Cortex of kidney (tissue), 1 donor: ENCODE measurements at places on chromosomes 13 and 19.

GRCh38 chr19:58466089-58466759 is 656 bp upstream of the ZNF324 start:
- no peak for DNase-seq

DNA sequence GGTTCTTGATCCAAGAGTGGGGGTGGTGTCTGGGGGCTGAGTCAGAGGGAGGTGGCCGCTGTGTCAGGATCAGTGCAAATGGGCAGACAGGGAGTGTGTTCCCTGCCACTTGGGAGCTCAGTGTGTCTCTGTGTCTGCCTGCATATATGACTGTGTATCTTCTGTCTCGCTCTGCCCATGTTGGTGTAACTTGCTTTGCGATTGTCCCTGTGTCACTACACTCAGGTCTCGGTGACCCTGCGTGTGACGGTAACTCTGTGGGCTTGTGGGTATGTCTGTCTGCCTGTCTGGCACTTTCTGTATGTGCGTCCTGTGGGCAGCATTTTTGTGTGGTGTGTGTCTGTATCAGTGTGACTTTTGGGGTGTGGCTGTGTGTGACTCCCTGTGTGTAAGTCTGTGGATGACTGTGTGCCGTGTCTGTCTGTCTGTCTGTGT is 8.2 kb upstream of the ERFL start:
- no peak for DNase-seq

DNA sequence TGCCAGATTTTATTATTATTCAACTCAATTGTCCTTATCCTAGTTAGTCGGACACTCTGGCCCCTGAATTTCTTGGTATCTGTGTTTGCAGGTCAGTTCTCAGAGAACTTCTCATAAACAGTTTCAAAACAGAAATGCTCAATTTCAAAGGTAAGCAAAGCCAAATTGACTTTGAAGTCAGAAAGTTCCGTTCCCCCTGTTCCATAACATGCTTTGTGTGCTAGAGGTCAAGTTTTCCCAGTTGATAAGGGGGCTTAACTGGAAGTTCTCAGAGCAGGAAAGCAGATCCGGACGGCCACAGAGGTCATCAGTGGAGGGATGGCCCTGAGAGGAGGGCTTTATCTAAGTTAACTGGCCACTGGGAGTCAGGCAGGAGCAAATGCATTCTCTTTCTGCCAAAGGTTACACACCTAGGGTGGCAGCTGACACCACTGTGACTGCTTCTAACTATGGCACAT is 417.2 kb downstream of the COG6 start:
- no peak for DNase-seq

DNA sequence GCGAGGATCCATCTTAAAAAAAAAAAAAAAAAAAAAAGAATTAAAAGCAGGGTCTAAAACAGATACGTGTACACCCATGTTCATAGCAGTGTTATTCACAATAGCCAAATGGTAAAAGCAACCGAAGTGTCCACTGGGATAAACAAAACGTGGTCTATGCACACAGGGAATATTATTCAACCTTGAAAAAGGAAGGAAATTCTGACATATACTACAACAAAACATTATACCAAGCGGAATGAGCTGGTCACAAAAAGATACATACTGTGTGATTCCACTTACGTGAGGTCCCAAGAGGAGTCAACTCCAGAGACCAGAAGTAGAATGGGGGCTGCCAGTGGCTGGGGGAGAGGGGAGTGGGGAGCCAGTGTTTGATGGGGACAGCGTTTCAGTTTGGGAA is 14.7 kb upstream of the ADPRHL1 start:
- no peak for DNase-seq

- no peak for DNase-seq
These were observed 8.1 kb upstream of the SLC25A42 start for GRCh38 chr19:19055701-19056100.

- DNase-seq: no peak
These were observed 38.8 kb downstream of the POLR1D start for GRCh38 chr13:27660511-27660910.

- DNase-seq: no peak
These were observed 426.8 kb upstream of the SLITRK5 start for GRCh38 chr13:87244256-87244890.

DNA sequence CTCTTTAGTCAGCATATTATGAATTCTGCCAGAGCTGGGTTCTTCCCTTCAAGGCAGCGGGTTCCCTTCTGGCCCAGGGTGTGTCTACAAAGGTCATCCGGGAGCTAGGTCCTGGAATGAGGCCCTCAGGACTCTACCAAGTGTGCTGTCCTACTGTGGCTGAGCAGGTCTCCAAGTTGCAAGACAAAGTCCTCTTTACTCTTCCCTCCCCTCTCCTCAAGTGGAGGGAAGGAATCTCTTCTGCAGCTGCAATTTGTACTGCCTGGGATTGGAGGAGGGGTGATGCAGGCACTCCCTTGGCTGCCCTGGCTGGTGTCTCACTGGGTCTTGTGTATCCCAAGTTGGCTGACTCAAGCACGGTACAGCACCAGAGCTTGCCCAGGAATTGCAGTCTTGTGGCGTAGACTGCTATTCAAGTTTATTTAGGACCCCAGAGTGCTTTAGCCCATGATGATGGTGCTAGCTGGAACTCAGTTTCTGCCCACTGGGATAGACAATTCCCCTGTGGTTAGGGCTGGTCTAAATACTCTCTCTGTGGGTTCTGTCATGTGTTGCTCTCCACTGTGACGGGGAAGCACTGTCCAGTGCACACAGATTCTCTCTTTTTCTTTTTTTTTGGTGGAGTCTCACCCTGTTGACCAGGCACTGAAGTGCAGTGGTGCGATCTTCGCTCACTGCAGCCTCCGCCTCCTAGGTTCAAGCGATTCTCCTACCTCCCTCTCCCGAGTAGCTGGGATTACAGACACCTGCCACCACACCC is 28.5 kb downstream of the RFC3 start:
- no peak for DNase-seq

- DNase-seq: no peak
These were observed 802.3 kb upstream of the ARGLU1 start for GRCh38 chr13:107370015-107370785.

GRCh38 chr19:45191375-45191774 is 12.8 kb downstream of the BLOC1S3 start:
- no peak for DNase-seq

- DNase-seq: no peak
These were observed 43.3 kb downstream of the ATP11A start for GRCh38 chr13:112733112-112733511.

DNA sequence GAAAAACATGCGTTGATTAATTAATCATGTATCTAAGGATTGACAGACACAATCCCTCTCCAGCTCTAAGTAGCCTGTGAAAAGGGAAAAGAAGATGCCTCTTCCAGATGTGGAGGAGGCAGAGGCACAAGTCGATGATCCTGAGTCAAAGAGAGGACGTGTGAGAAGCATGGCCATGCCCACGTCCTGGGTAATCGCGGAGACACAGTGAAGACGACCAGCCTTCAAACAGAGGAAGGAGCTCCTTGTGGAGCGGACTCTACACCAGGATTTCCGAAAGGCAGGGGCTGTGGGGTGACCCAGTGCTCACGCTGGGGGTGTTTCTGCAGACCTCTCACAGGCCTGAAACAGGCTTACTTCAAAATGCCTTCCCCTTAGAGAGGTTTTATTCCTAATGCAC is 70.5 kb downstream of the COL4A1 start:
- no peak for DNase-seq

GRCh38 chr19:9535934-9536333 is 2.5 kb downstream of the ZNF426 start:
- no peak for DNase-seq

GRCh38 chr19:6138066-6138465 is 2.6 kb downstream of the ACSBG2 start:
- no peak for DNase-seq
